ENCODE measurements at places on chromosomes 5 and 9. TPM values are rescaled to one million over a fixed set of nuclear protein-coding genes. Genes with fewer than 3 reads are reported as not detected.
A peak's percentile ranks its signal among the peaks of the same experiment; 100 is the strongest.

DNA sequence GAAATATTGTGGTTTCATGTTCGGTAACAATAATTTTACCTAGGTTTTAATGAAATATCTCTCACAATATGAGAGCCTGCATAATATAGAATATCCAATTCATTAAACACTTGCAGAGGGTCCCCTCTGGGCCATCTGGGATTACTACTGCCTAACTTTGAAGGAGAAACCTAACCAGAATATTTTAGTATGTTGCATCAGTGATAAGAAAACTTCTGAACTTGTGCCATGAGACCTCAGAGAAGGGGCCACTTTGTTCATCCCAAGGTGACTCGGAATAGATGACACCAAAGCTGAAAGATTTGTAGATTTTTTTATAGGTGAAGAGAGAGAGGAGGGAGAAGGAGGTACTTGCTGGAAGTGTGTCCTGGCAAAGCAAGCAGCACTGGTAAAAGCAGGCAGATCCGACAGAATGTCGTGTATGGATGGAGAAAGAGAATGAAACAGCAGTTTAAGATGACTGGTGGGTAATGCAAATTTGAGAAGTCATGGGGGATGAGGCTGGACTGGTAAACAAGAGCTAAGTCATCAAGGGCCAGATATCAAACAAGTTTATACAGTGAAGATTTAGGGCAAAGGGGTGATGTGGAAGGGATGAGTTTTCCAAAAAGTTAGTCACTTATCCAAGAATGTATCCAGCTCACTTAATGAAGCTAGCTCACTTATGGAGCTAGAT is 372.3 kb downstream of the ADGRV1 start:
- no peak for DNase-seq
- H3K27ac ChIP-seq: no peak overlapping the region
- H3K36me3 ChIP-seq: peaks cover 2% of the 10 kb centered on the region
- peaks cover 10% of the 10 kb centered on the region for H3K27me3 ChIP-seq
- H3K4me1 ChIP-seq: peaks cover 7% of the 10 kb centered on the region

- no peak for DNase-seq
- H3K36me3 ChIP-seq: no peaks in the 10 kb centered on the region
- no peaks in the 10 kb centered on the region for H3K4me1 ChIP-seq
- no peak overlapping the region for H3K27ac ChIP-seq
Measured at GRCh38 chr5:124318661-124319060, 427.8 kb downstream of the ZNF608 start.

GRCh38 chr9:83027153-83027891 is 35.6 kb downstream of the RASEF start:
- H3K4me3 ChIP-seq: no peak overlapping the region
- no peaks in the 10 kb centered on the region for H3K36me3 ChIP-seq
- H3K27ac ChIP-seq: no peak overlapping the region
- H3K27me3 ChIP-seq: no peaks in the 10 kb centered on the region
- DNase-seq: no peak
- peaks cover 10% of the 10 kb centered on the region for H3K4me1 ChIP-seq

DNA sequence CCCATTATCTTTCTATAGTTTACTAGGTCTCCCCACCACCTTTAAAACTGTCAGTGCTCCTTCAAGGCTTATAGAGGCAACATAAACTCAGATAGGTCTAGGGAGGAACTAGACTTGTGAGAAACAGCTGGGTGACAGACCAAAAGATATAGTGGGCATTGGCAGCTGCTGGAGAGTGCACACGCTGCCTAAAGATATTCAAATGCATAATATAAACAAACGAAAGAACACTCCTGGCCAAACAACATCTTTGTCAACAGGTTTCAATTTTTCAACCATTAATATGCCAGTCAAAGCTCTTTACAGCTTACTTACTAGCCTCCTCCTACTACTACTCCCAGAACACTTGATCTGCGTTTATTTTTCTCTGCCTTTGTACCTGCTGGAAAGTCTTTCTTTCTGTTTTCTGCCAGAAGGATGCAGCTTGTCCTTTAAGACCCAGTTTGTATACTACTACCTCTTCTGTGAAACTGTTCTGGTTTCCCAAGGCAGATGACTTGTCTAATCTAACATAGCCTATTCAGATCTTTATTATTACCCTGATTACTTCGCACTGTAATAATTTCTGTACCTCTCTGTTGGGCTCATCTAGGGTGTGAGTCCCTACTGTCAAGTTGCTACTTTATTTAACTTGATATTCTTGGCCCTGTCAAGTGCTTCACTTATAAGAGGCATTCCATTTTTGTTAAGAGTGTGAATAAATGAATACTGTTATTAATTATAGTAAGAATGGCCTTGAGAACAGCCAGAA is 14.3 kb downstream of the KDM3B start:
- peak overlapping the region; percentile 21 for H3K27ac ChIP-seq
- peaks cover 2% of the 10 kb centered on the region for H3K36me3 ChIP-seq
- no peak overlapping the region for H3K4me3 ChIP-seq
- DNase-seq: no peak
- H3K4me1 ChIP-seq: peaks cover 29% of the 10 kb centered on the region

- H3K4me1 ChIP-seq: peaks cover 6% of the 10 kb centered on the region
- no peaks in the 10 kb centered on the region for H3K27me3 ChIP-seq
- H3K4me3 ChIP-seq: no peak overlapping the region
- no peak overlapping the region for H3K27ac ChIP-seq
Measured at GRCh38 chr5:117138523-117138922, 563.9 kb upstream of the SEMA6A start.

- H3K27me3 ChIP-seq: no peaks in the 10 kb centered on the region
- peaks cover 80% of the 10 kb centered on the region for H3K4me1 ChIP-seq
- no peak overlapping the region for H3K4me3 ChIP-seq
- no peaks in the 10 kb centered on the region for H3K36me3 ChIP-seq
- H3K27ac ChIP-seq: peak overlapping the region; percentile 11
Measured at GRCh38 chr5:14200312-14200990, 57.3 kb downstream of the TRIO start.

DNA sequence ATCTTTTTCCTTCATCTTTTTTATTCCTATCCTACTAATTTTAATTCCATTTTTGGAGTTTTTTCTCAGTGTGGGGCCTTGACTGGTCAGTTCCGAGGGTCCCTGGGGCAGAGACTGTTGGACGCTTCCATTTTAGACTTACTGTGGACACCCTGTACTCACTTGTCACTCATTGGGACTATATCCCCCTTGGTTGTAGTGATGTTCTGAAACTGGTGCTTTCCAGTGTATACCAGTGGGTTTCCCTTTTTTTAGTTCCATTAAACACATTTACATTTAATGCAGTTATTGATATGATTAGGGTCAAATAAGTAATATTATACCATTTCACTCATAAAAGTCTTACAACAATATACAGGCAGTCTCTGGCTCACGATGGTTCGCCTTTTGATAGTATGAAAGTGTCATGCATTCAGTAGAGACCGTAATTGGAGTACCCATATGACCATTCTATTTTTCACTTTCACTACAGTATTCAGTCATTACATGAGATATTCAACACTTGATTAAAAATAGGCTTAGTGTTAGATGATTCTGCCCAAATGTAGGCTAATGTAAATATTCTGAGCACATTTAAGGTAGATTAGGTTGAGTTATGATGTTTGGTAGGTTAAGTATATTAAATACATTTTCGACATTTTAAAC is 46.0 kb downstream of the CNOT6 start:
- peak overlapping the region; percentile 4 for H3K27ac ChIP-seq
- peaks cover 24% of the 10 kb centered on the region for H3K36me3 ChIP-seq
- no peak for DNase-seq
- peaks cover 1% of the 10 kb centered on the region for H3K4me1 ChIP-seq
- no peaks in the 10 kb centered on the region for H3K27me3 ChIP-seq

DNA sequence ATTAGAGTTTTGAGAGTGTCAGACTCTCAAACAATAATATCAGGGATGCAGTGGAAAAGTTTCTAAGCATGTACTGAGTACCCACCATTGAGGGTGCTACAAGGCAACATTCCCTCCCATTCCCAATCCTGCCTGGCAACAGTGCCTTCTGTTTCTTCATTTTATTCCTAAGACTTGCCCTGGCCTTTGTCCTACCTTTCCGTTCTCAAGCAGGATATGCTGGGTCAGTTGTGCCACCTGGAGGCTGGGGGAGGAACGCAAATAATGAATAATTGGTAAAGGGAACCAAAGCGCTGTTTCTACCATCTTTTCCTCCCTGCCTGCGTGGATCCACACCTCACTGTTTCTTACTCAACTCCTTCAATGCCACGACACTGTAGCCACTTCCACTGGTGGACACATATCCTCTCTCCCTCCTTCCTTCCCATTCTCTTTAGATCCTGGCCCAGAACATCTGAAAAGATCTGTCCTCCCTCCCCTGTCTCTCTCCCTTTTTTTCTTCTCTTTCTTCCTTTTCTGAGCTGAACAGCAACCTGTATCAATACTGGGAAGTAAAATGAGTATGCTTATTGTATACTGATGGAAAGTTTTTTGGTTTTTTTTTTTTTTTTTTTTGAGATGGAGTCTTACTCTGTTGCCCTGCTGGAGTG is 149.5 kb downstream of the C9orf152 start:
- peaks cover 5% of the 10 kb centered on the region for H3K36me3 ChIP-seq
- peaks cover 33% of the 10 kb centered on the region for H3K4me1 ChIP-seq
- peak overlapping the region; percentile 75 for H3K27ac ChIP-seq
- no peak for DNase-seq
- H3K27me3 ChIP-seq: no peaks in the 10 kb centered on the region

DNA sequence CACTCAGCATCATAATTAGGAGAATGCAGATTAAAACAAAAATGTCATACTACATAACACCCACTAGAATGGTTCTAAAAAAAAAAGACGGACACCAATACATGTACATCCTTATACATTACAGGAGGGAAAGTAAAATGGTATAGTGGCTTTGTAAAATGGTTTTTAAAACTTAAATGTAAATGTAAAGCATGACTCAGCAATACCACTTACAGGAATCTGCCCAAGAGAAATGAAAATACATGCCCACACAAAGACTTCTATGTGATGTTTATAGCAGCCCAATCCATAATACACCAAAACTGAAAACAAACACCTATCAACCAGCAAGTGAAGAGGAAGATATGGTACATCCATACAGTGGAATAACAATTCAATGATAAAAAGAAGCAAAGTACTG is 939.1 kb upstream of the ACO1 start:
- no peak for DNase-seq
- no peak overlapping the region for H3K4me3 ChIP-seq
- no peaks in the 10 kb centered on the region for H3K36me3 ChIP-seq
- no peaks in the 10 kb centered on the region for H3K27me3 ChIP-seq
- H3K4me1 ChIP-seq: peaks cover 9% of the 10 kb centered on the region
- peak overlapping the region; percentile 23 for H3K27ac ChIP-seq

- H3K4me1 ChIP-seq: peaks cover 18% of the 10 kb centered on the region
- H3K4me3 ChIP-seq: no peak overlapping the region
- no peak for DNase-seq
Measured at GRCh38 chr5:172941067-172941516, 18.1 kb upstream of the RPL26L1 start.

DNA sequence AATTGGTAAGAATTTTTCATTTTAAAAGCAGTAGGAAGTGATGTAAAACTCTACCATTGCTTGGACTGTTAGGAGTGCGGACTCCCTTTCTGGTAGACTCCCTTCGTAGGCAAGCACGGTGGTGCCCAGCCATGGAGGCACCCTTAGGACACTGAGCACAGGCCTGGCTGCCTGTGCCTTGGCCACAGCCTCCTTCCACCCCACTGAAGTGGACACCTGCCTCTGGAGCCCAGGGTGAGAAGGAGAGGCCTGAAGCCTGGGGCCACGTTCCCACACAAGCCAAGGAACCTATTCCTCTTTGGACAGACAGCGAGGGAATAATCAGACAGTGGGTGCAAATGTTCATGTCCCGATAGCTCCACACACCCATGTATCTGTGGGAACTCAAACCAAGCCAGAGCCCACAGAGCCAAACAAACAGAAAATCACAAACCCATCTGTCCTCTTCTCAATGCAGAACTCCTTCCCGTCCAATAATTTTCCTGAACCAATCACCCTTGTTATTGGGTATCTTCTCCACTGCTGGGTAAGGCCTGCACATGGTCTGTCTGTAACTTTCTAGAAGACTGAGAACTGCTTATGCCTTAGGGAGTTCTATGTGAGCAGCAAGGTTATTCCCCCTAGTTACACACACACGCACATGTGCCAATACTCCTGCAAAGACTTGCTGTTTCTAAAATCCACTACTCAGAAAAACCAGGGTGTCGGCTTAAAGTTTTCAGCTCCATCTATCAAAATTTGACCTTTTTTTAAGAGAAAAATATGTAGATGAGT is 45.2 kb downstream of the UBE2QL1 start:
- no peaks in the 10 kb centered on the region for H3K36me3 ChIP-seq
- DNase-seq: no peak
- peaks cover 3% of the 10 kb centered on the region for H3K27me3 ChIP-seq

- no peak overlapping the region for H3K27ac ChIP-seq
- H3K27me3 ChIP-seq: no peaks in the 10 kb centered on the region
- H3K36me3 ChIP-seq: no peaks in the 10 kb centered on the region
Measured at GRCh38 chr9:32877639-32878217, 94.4 kb downstream of the TMEM215 start.

GRCh38 chr5:141915881-141916336 is 7.8 kb upstream of the DELE1 start:
- no peak overlapping the region for H3K27ac ChIP-seq
- peaks cover 48% of the 10 kb centered on the region for H3K27me3 ChIP-seq
- peaks cover 11% of the 10 kb centered on the region for H3K4me1 ChIP-seq
- H3K4me3 ChIP-seq: no peak overlapping the region
- DNase-seq: no peak

GRCh38 chr5:10235350-10235749 is 14.3 kb downstream of the ATPSCKMT start:
- H3K27ac ChIP-seq: no peak overlapping the region
- no peaks in the 10 kb centered on the region for H3K27me3 ChIP-seq

GRCh38 chr5:62268792-62269191 is 37.2 kb upstream of the KIF2A start:
- H3K4me1 ChIP-seq: peaks cover 2% of the 10 kb centered on the region
- no peak overlapping the region for H3K4me3 ChIP-seq
- peaks cover 12% of the 10 kb centered on the region for H3K27me3 ChIP-seq

DNA sequence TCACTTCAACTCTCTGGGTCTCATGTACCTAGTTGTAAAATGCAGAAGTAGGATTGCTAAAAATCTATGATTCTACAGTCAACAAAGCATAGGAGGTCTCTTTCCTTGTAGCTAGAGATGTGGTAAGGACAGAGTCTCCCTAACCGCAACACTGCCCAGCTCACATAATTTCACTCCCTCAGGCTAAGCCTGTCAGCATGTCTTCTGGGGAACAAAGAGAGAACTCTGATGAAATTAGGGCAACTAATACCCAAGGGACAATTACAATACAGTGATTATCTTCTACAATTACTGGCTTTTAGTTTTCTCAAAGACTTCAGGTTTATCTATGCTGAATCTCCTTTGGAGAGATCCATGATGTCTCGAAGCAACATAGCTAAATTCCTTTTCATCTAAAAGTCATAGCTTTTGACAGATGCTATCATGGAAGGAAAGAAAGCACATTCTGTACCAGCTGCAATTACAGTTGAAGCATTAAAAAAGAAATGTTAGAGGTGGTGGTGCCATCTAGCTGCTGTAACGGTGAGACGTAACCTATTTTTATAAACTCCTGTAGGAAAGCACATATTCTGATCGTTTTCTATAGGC is 141.1 kb upstream of the TARS1 start:
- peak overlapping the region; percentile 5 for H3K4me3 ChIP-seq
- peak overlapping the region; percentile 72 for H3K27ac ChIP-seq
- no peak for DNase-seq
- H3K36me3 ChIP-seq: no peaks in the 10 kb centered on the region

ADAMTS16 gene
- not detected for total RNA-seq

LIX1 gene
- 0.48 TPM for total RNA-seq

MSX2 gene
- total RNA-seq: 31.9 TPM

SLC25A2 gene
- total RNA-seq: 0.81 TPM

OLFML2A gene
- total RNA-seq: 169 TPM

CNTNAP3B gene
- total RNA-seq: 10.0 TPM

PCDHA8 gene
- 1.9 TPM for total RNA-seq

CDKN2B-AS1 gene
- 5.2 TPM for total RNA-seq

Measured in osteocyte (in vitro differentiated cells).